ENCODE measurements at places on chromosomes 3 and 15. TPM values are rescaled to one million over a fixed set of nuclear protein-coding genes. Genes with fewer than 3 reads are reported as not detected.

- H3K27me3 ChIP-seq: no peaks in the 10 kb centered on the region
- H3K4me3 ChIP-seq: no peak overlapping the region
- no peaks in the 10 kb centered on the region for H3K4me1 ChIP-seq
- DNase-seq: no peak
- H3K36me3 ChIP-seq: no peaks in the 10 kb centered on the region
- no peak overlapping the region for H3K27ac ChIP-seq
Observed at GRCh38 chr3:111585217-111585616, 9.9 kb downstream of the ZBED2 start.

GRCh38 chr3:120642368-120642948, 39.6 kb downstream of the HGD start:
- H3K4me3 ChIP-seq: no peak overlapping the region
- H3K27me3 ChIP-seq: no peaks in the 10 kb centered on the region
- no peak for DNase-seq
- H3K27ac ChIP-seq: no peak overlapping the region

DNA sequence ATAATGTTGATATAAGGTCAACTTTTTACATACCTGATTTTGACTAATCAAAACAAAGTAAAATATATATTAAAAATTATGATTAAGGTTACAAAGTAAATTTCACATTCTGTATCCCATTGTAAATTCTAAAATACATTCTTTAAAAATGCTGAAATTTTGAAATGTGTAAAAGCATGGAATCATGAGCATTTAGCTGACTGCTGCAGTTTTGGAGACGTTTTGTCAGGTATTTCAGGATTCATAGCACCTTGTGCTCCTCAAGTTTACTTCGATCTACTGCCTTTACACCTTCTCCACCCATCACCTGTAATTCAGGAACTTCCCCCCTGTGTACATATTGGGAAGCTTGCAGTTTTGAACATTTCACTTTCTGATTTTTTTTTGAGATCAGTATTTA, 71.0 kb downstream of the ARHGEF26 start:
- no peaks in the 10 kb centered on the region for H3K36me3 ChIP-seq
- H3K4me3 ChIP-seq: no peak overlapping the region
- H3K27me3 ChIP-seq: no peaks in the 10 kb centered on the region
- no peak for DNase-seq

Gene HHLA2
- not detected for total RNA-seq

GRCh38 chr15:39312984-39313383, 267.9 kb upstream of the THBS1 start:
- H3K4me3 ChIP-seq: no peak overlapping the region
- no peaks in the 10 kb centered on the region for H3K36me3 ChIP-seq
- no peak for DNase-seq
- H3K27me3 ChIP-seq: no peaks in the 10 kb centered on the region

DNA sequence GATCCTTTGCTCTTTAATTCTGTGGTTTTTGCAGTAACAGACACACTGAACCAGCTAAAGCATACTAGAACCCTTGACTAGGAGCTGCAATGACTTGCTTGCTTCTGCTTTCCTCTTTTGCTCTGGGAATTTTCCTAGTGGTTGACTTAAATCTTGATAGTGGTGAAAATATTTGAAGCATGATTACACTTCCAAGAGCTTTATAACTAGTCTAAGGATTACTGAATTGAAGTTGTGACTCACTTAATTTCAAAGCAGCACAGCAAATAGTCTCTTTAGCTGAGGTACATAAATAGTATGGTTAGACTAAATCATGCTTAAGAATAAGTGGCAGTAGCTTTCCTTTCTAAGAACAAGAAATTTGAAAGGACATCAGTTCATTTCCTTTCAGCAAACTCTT, 513.5 kb upstream of the GBE1 start:
- H3K27me3 ChIP-seq: no peaks in the 10 kb centered on the region
- no peaks in the 10 kb centered on the region for H3K36me3 ChIP-seq
- DNase-seq: no peak
- H3K4me3 ChIP-seq: no peak overlapping the region
- no peaks in the 10 kb centered on the region for H3K4me1 ChIP-seq

Gene RASGRP1
- total RNA-seq: 0.96 TPM

Gene SERPINI2
- total RNA-seq: 1.6 TPM

GRCh38 chr3:3589715-3590130, 209.5 kb upstream of the LRRN1 start:
- H3K27me3 ChIP-seq: no peaks in the 10 kb centered on the region
- no peak for DNase-seq
- H3K36me3 ChIP-seq: no peaks in the 10 kb centered on the region
- no peaks in the 10 kb centered on the region for H3K4me1 ChIP-seq
- H3K27ac ChIP-seq: no peak overlapping the region

DNA sequence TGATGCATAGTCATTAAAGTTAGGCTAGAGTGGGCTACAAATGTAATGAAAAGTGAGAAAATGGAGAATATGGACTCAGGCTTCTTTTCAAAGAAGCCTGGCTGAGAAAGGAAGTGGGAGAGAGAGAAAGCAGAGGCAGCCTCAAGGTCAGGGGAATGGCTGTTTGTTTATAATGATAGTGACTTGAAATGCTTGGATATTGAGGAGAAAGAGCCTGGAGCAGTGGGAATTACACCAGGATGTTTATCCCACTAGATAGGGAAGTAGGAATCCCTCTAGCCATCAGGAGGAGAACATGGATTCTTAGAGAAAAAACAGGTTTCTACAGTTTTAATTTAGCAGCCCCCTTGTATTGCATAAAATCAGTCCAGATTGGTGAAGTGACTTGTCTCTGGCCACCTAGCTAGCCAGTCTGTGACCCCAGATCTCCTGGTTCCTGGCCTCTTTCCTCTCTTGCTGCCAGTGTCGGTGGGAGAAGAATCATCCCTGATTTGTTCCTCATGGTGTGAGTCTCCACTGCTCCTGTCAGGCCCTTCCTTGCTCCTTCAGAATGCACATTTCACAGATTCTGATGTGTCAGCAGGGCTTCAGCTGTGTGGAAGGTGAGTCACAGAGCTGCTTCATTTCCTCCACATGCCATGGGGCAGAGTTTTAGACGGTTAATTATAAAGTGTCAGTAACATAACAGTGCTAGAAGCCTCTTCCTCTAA, 32.9 kb downstream of the SEMA6D start:
- H3K4me1 ChIP-seq: no peaks in the 10 kb centered on the region
- H3K27me3 ChIP-seq: no peaks in the 10 kb centered on the region
- no peak overlapping the region for H3K27ac ChIP-seq
- no peak for DNase-seq
- no peaks in the 10 kb centered on the region for H3K36me3 ChIP-seq
- H3K4me3 ChIP-seq: no peak overlapping the region

DNA sequence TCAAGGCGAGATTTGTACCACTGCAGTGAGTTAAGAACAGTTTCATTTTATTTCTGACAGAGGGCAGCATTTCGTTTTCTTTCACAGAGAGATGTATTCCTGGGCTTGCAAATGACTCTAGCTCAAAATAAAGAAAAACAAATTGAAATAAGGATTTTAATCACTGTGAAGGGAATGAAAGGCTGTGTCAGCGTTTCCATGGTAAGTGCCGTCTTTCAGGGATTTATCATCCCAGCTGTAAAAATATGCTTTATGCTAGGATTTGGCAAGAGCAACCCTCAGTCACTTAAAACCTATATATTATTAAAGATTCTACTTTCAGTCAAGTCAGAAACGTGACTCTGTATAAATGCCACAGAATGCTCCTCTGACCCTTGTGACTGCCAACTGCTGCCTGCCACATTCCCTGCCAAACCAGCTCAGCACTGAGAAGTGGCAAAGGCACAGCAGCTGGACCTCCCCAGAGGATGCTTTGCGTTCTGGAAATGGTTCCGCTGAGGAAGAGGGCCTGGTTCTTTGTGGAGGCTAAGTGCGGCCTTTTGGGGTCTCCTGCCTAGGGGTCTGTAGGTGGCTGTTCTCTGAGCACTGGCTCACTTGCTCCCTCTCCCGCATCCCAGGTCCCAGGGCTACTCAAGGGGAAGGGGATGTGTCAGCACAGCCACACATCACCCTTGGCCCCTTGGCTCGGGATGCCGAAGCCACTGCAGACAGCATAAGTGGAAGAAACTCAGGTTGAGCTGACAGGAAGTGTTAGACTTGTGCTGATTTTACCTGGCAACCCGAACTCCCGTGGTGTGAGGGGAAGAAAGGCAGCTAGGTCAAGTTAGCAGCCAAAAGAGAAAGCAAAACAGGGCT, 56.6 kb upstream of the POMGNT2 start:
- no peaks in the 10 kb centered on the region for H3K36me3 ChIP-seq
- no peak for DNase-seq
- H3K4me3 ChIP-seq: no peak overlapping the region
- H3K4me1 ChIP-seq: no peaks in the 10 kb centered on the region
- no peak overlapping the region for H3K27ac ChIP-seq
- H3K27me3 ChIP-seq: peaks cover 6% of the 10 kb centered on the region

DNA sequence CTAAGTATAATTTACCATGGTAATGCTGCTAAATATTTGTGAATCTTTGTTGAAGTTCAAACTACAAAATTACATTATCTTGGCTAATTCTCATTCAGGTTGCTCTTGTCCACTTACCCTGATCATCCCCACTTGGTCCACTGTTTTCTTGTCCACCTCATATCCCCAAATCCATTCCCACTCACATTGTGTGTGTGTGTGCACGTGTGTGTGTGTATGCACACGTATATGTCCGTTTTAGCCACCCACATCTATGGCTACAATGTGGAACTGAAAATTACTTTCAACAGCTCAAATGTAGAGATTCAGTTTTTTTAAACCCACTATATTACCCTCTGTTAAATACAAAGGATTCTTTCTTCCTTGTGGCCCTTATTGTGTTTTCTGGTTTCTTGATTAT, 15.2 kb upstream of the MEIS2 start:
- no peaks in the 10 kb centered on the region for H3K36me3 ChIP-seq
- no peaks in the 10 kb centered on the region for H3K27me3 ChIP-seq
- H3K4me3 ChIP-seq: no peak overlapping the region
- no peak overlapping the region for H3K27ac ChIP-seq
- H3K4me1 ChIP-seq: no peaks in the 10 kb centered on the region

DNA sequence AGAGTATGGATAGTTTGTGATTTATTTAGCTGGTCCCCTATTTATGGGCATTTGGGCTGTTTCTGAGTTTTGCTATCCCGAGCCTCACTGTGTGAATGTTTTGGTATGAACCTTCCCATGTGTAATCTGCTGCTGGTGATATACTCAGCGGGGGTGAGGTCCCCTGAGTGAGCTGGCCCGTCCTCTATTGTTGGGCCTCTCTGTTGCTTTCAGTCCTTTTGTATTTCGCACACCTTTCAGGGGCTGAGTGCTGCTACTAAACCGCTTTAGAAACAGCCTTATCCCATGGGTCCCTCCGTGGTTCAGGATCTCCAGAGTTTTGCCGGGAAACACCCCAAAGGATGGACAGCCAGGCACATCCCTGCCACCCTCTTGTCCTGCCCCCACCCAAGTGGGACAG, 94.5 kb downstream of the WNT7A start:
- H3K27me3 ChIP-seq: peaks cover 14% of the 10 kb centered on the region
- H3K4me3 ChIP-seq: no peak overlapping the region
- H3K4me1 ChIP-seq: no peaks in the 10 kb centered on the region

Gene GDPGP1
- 3.4 TPM for total RNA-seq

GRCh38 chr3:89332386-89332785, 225.0 kb downstream of the EPHA3 start:
- H3K4me3 ChIP-seq: no peak overlapping the region
- no peaks in the 10 kb centered on the region for H3K27me3 ChIP-seq
- DNase-seq: no peak
- H3K27ac ChIP-seq: no peak overlapping the region

- no peak overlapping the region for H3K27ac ChIP-seq
- DNase-seq: peak; percentile 51
- no peaks in the 10 kb centered on the region for H3K4me1 ChIP-seq
- H3K4me3 ChIP-seq: no peak overlapping the region
- H3K27me3 ChIP-seq: no peaks in the 10 kb centered on the region
- H3K36me3 ChIP-seq: no peaks in the 10 kb centered on the region
Observed at GRCh38 chr3:30188713-30189112, 417.7 kb upstream of the TGFBR2 start.

Data from breast epithelium (tissue), 4 donors.